ENCODE measurements at places on chromosomes 5 and 9. TPM values are rescaled to one million over a fixed set of nuclear protein-coding genes. Genes with fewer than 3 reads are reported as not detected.

Gene TNC
- 112 TPM for total RNA-seq

Gene CDKN2A
- total RNA-seq, result 0.46 TPM

Gene PCAT7
- not detected for total RNA-seq

Gene C9orf40
- 8.8 TPM for total RNA-seq

Gene IFNA1
- total RNA-seq, result not detected

Gene BAAT
- total RNA-seq, result 0.23 TPM

Gene CDK5RAP2
- 33.9 TPM for total RNA-seq

Gene ENTPD2
- 3.2 TPM for total RNA-seq

Gene TMEM8B
- total RNA-seq, result 10.4 TPM

Gene PCDHA1
- 13.8 TPM for total RNA-seq

Gene ZNF608
- 91.6 TPM for total RNA-seq

Gene RNF208
- 1.8 TPM for total RNA-seq

Gene PDCD1LG2
- total RNA-seq, result 0.23 TPM

All from diencephalon (tissue), 1 donor.